Activated naive CD4-positive, alpha-beta T cell (primary cell): ENCODE measurements at places on chromosomes 2 and 18.

DNA sequence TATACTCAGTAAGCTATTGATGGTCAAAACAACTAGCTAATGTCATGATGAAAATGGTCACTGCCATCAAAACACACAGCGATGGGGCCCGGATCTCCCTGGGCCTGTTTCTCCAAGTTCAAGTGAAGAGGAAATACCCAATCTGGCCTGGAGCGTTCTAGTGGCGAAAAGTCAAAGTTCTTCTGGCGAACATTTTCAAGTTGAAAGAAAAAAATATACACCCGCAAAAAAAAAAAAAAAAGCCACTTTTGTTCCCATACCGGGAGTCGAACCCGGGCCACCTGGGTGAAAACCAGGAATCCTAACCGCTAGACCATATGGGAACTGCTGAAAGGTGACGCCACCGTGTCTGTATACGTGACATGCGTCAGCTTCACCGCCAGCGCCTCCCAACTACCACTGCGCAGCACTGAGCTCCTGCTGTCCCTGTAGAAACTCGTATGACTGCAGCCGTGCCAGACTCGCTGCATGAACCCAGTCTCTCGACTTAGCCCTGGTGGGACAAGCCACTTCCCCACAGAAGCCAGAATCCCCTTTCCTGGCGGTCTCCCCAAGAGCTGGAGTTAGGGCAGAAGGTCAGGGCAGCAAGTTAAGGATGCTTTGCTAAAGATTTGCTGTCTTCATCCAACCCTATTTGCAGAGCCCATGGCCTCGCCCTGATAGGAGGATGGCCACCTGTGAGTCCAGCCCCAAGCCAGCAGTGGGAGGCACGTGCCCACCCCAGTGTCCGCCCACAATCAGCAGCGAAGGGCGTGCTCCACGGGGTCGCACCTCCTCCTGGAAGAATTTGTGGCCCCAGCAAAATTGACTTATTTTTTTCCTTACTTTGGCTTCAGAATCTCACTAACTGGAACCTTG is 5.6 kb upstream of the IMP4 start:
- no peak for DNase-seq

DNA sequence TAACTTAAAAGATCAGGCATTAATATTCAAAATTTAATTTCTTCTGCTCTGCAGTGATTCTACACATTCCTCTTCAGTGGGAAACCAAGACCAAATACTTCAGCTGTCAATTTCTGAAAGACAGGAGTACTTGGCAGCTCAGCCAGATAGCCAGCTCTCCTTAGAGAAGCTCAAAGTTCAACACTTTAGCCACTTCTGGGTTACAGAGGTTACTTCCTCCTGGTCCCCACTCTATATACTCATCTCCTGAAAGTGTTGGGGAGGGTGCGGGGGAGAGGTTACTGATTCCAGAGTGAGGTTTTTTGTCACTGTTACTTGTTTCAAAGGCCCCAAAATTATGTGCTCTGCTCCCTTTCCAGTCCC is 4.1 kb downstream of the CYTIP start:
- no peak for DNase-seq

DNA sequence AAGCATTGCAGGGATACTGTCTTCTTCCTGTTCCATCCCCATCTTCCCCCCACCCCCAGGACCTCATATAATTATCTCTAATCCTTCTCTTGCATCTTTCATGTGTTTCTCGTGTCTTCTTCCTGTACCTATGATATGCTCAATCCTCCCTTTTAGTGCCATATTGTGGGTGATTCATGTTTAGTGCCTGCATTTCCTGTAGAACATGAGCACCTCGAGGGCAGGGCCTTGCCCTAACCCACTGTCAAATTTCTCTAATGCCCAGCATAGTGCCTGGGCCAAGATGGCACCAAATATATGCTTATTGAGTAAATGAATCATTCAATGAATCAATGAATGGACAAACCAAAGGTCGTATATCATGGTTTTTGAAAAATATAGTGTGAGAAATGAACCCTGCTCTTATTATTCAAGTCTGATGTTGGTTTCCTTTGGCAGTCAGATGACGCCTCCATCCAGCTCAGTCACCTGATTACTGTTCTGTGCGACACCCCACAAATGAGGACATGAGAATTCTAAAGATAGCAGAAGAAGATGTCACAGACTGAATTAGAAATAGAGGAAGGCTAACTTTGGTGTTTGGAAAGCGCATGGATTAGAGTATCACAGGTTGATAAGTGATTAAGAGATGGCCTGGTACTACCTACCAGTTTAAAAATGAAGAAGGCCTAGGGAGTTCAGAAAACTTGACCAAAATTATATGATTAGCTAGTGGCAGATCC is 278.4 kb downstream of the PRKCE start:
- DNase-seq: no peak

DNA sequence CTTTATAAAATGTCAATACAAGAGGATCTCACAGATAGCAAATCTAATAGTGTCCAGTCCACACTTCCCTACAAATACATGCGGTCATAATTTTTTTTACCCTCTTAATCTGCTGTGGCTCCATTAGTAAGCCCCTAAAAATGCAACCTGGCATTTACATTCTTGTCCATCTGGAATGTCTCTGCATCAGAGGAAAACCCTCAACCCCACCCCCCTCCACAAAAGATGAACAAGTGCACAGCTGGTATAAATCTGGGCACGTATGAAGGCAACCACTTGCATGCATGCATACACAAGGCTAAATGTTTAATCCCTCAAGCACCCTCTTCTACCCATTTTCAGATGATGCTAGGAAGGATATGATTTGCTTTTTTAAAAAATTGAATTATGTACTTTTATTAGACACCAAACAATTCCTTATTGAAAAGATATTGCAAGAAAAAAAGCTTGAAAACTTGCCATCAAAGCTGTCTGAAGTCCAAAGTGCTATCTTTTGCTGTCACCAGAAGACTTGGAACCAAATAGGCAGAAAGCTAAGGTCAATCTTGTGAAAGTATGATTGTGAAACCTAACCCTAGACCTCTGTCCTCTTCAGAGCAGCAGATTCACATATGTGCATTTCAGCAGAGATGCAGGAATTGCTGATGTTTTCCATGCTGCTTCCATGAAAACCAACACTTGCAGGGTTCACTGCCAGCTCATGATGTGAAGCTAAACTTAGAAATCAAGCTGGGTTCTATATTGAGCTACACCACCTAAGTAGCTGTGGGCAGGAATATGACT is 39.0 kb downstream of the IRS1 start:
- DNase-seq: no peak

DNA sequence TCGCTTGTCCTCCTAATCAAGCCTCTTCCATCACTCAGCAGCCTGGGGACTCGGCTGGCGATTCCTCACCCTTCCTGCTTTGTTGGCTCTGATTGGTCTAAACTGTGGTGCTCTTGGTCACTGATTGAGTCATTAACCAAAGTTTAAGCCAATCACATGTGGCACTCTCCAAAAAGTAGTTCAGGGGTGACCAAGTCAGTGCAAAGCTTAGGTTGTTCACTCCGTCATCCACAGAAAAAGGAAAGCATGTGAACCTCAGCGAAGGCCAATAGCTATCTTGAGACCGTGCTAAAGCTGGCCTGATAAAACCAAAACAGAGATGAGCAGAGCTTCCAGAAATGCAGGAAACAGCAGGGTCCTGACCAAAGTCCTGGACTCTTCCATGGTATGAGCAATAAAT is 4.9 kb downstream of the ALPK2 start:
- DNase-seq: no peak

- no peak for DNase-seq
Observed at GRCh38 chr2:154655499-154655898, 43.0 kb upstream of the KCNJ3 start.

- no peak for DNase-seq
Observed at GRCh38 chr2:120943403-120944034, 207.9 kb downstream of the GLI2 start.

GRCh38 chr2:149661844-149662243 is 74.3 kb upstream of the MMADHC start:
- DNase-seq: no peak

- DNase-seq: no peak
Observed at GRCh38 chr2:222883420-222883819, 22.6 kb downstream of the ACSL3 start.

DNA sequence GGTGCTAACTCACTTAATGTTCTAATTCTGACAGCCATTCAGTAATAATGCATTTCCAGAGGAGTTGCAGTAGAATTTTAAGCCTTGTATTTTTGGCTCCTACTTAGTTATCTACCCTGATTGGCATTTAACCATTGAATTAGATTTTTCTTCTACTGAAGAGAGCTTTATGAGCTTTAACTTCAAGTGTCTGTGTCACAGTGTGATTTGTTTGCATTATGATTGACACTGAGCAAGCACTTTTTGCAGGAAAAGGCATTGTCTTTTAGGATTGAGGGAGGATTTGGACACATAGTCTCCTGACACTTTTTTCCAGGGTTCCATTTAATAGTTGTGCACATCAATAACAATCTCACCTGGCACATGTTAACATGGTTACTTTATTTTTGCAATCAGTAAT is 26.7 kb downstream of the LYPD6 start:
- no peak for DNase-seq

GRCh38 chr2:96486696-96487095 is 18.5 kb downstream of the NEURL3 start:
- DNase-seq: no peak

- DNase-seq: no peak
Observed at GRCh38 chr2:219467736-219468075, 31.0 kb upstream of the GMPPA start.

- DNase-seq: no peak
Observed at GRCh38 chr2:108921096-108922030, 67.7 kb downstream of the EDAR start.

DNA sequence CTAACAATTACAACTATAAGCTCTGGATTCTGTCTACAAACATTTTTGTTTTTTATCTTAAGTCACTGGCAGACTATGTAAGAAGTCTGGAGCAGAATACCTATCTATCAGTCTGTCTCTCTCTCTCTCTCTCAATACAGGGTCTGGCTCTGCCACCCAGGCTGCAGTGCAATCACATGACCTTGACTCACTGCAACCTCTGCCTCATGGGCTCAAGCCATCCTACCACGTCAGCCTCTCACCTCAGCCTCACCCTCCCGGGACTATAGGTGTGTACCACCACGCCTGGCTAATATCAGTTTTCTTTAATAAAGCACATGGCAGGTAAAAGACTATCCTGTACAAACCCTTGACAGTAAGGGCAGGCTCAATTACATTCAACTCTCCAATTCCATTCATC is 96.9 kb downstream of the OSBPL1A start:
- no peak for DNase-seq
